ENCODE measurements at places on chromosomes 16 and 17.

GRCh38 chr17:63881935-63882601 lies at the start of gene GH2:
GH2 (minus strand) TSS chr17:63881944; CDS start chr17:63881801, 143 bp downstream.
- DNase-seq: peak; percentile 75

DNA sequence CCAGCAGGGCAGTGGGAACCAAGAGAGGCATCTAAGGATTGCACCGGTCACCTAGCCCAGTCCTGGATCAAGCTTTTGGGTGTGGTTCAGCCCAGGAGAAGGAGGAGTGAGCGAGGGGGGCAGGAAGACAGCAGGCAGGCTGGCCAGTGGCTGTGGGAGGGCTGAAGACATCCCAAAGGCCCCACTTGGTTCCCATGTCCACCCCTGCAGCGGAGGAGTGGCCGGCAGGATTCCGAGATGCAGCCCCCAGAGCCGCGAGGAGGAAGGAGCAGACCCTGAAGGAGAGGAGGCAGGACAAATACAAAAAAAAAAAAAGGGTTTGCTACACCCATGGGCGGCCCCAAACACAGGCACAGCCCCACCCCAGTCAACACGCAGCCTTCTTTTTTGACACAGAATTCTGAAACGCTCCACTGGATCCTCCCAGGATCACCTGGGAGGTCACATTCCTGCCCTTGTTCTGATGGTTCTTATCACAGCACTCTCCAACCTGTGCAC lies 1.1 kb upstream of the SLC47A2 start:
- no peak for DNase-seq

- DNase-seq: no peak
Measured at GRCh38 chr17:68036304-68037147, 991 bp downstream of the KPNA2 start.

DNA sequence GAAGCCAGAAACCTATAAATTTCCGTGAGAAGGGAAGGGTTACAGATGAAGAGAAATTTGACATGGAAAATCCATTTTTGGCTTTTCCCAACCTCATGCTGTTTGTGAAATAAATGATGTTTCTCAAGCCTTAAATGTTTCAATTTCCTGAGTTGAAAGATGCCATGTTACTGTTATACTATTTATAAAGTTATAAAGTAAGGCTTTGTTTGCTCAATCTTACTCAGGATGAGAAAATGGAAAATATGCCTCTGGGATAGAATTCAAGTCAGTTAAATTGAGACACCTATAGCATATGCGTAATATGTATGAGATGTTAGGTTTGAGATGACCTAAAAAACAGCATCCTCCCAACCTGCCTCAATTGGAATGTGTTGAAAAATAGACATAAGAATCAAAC lies 19.9 kb upstream of the FAM20A start:
- DNase-seq: no peak

GRCh38 chr17:4482338-4483011 lies 16.2 kb upstream of the SPNS2 start:
- DNase-seq: no peak

GRCh38 chr16:21277927-21278706 lies at the start of gene CRYM:
CRYM (minus strand) TSS chr16:21278290; CDS start chr16:21278251, 39 bp downstream.
- peak; percentile 84 for DNase-seq

- DNase-seq: no peak
Measured at GRCh38 chr17:82457073-82457928, 1.2 kb upstream of the NARF start.

Data from ecto neural progenitor cell (in vitro differentiated cells).